ENCODE measurements at places on chromosomes 5 and 9. TPM values are rescaled to one million over a fixed set of nuclear protein-coding genes. Genes with fewer than 3 reads are reported as not detected.

- H3K27me3 ChIP-seq: no peaks in the 10 kb centered on the region
- no peak overlapping the region for H3K4me3 ChIP-seq
- no peaks in the 10 kb centered on the region for H3K36me3 ChIP-seq
- DNase-seq: no peak
These were observed 533.0 kb downstream of the BNC2 start for GRCh38 chr9:16337322-16338029.

DNA sequence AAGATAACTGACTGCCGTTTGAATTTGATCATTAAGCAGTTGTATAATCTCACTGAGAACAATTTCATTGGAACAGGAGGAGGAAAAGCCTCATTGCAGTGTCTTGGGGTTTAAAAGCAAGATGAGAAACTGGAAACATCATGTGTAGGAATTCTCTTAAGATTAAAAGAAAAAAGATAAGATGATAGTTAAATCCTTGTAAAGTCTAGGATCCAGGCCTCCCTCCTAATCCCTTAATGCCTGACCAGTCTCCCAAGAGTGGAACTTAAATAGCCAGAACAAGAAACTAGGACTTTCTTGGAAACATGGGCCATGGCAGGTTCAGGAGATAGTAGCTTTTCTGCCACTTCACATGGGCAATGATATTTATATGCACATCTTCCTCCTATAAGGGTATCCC lies 37.0 kb upstream of the LRRC19 start:
- peaks cover 10% of the 10 kb centered on the region for H3K36me3 ChIP-seq
- H3K4me1 ChIP-seq: no peaks in the 10 kb centered on the region
- H3K27me3 ChIP-seq: no peaks in the 10 kb centered on the region
- DNase-seq: no peak
- no peak overlapping the region for H3K4me3 ChIP-seq

- no peak for DNase-seq
- no peak overlapping the region for H3K27ac ChIP-seq
- no peaks in the 10 kb centered on the region for H3K4me1 ChIP-seq
These were observed 112.7 kb downstream of the OSTF1 start for GRCh38 chr9:75200892-75201470.

- peak overlapping the region; percentile 88 for H3K27ac ChIP-seq
- no peaks in the 10 kb centered on the region for H3K27me3 ChIP-seq
- no peak for DNase-seq
- H3K4me1 ChIP-seq: peaks cover 44% of the 10 kb centered on the region
- H3K36me3 ChIP-seq: no peaks in the 10 kb centered on the region
These were observed 19.4 kb downstream of the IPO11 start for GRCh38 chr5:62431735-62432620.

DNA sequence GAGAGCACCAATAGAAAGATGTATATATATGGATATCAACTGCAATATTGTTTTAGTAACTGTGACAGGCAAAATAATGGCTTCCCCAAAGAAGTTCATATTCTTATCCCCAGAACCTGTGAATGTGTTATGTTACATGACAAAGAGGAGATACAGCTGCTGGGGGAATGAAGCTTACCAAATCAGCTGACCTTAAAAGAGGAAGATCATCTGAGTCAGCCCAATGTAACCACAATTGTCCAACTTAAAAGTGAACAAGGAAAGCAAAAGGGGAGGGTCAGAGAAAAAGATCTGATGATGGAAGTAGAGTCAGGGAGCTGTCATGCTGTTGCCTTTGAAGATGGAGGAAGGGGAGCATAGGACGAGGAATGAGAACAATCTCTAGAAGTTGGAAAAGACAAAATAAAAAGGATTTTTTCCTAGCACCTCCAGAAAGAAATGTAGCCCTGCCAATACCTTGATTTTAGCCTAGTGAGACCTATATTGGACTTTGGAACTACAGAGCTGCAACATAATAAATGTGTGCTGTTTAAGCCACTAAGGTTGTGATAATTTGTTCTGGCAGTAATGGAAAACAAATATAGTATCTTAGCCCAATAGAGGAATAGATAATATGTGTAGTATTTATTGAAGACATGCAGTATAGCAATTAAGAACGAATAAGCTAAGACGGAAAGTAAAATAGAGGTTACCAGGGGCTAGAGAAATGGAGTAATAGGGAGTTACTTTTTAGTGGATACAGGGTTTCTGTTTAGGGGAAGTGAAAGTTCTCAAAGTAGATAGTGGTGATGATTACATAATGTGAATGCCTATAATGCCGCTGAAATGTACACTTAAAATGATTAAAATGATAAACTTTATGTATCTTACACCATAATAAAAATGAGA lies 115.9 kb downstream of the PIK3R1 start:
- H3K4me1 ChIP-seq: peaks cover 18% of the 10 kb centered on the region
- no peak overlapping the region for H3K4me3 ChIP-seq
- H3K27me3 ChIP-seq: no peaks in the 10 kb centered on the region
- no peak overlapping the region for H3K27ac ChIP-seq

DNA sequence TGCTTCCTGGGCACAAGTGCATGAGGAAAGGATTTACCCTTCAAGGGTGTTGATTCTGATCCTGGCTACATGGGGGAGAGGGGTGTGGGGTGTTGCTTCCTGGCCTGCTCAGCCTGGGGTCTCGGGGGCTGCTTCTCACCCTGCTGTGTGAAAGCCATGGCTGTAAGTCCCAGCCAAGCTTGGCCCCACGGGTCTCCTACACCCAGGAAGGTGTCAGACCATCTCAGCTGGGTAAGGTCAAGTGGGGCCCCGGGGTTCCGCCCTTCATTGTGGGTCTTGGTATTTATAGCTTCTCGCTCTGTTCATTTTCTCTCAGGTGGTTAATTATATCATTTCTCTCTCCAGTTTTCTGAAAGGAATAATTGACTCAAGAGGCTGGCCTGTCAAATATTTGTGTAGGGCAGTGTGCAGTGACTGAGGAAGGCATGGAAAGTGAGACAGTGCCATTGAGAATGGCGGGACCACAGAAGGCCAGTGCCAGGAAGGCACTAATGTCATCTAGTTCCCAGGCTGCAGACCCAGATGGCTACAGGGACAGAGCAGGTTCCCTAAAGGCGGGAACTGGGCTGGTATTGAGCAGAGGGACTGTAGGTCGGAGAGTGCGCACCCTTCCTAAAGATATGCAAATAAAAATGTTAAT lies 126.0 kb downstream of the FOXD1 start:
- no peaks in the 10 kb centered on the region for H3K36me3 ChIP-seq
- no peak overlapping the region for H3K27ac ChIP-seq
- peaks cover 93% of the 10 kb centered on the region for H3K27me3 ChIP-seq
- H3K4me3 ChIP-seq: no peak overlapping the region
- H3K4me1 ChIP-seq: no peaks in the 10 kb centered on the region
- no peak for DNase-seq

DNA sequence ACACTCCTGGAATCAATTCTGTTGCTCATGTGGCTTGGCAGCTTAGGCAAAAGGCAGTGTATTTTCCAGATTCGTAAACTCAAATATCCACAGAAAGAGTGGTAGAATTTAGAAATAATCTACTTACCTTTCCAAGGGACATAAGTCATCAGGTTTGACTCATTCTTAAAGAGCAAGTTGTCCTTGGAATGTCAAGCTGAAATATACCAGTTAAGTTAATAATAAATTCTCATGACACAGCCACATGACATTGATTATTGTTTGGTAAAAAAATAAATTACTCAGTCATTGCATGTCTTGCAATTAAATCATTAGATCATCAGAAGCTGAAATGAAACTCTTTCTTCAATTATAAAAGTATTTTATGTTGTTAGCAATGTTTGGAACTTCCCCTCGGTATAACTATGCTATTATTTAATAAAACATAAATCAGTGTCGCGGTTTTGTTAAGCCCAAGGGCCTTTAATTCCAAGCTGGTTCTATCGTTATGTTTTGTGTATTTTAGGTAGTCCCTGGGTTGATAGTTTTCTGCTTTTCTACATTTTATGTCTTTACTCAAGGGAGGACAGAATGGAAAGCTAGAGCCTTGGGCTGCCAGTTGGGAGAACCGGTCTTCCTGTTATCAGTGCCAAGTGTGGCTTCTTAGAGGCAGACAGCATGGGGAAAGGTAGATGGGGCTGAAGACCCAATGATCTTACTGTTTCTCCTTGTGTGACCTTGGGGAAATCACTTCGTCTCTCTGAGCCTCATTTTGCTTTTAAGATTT lies 79.3 kb upstream of the PRLR start:
- no peaks in the 10 kb centered on the region for H3K36me3 ChIP-seq
- H3K4me3 ChIP-seq: no peak overlapping the region
- H3K27ac ChIP-seq: no peak overlapping the region
- no peak for DNase-seq
- no peaks in the 10 kb centered on the region for H3K27me3 ChIP-seq
- H3K4me1 ChIP-seq: no peaks in the 10 kb centered on the region

- peaks cover 74% of the 10 kb centered on the region for H3K4me1 ChIP-seq
- H3K4me3 ChIP-seq: no peak overlapping the region
- no peaks in the 10 kb centered on the region for H3K27me3 ChIP-seq
These were observed 170.2 kb downstream of the MAPKAP1 start for GRCh38 chr9:125536776-125537175.

PAXX gene
- 19.8 TPM for total RNA-seq

NR3C1 gene
- total RNA-seq: 44.9 TPM

BOD1 gene
- total RNA-seq: 48.7 TPM

ADGRV1 gene
- not detected for total RNA-seq

Data from left ventricle myocardium inferior (tissue), 1 donor.